ENCODE measurements at places on chromosomes 7 and 10.

DNA sequence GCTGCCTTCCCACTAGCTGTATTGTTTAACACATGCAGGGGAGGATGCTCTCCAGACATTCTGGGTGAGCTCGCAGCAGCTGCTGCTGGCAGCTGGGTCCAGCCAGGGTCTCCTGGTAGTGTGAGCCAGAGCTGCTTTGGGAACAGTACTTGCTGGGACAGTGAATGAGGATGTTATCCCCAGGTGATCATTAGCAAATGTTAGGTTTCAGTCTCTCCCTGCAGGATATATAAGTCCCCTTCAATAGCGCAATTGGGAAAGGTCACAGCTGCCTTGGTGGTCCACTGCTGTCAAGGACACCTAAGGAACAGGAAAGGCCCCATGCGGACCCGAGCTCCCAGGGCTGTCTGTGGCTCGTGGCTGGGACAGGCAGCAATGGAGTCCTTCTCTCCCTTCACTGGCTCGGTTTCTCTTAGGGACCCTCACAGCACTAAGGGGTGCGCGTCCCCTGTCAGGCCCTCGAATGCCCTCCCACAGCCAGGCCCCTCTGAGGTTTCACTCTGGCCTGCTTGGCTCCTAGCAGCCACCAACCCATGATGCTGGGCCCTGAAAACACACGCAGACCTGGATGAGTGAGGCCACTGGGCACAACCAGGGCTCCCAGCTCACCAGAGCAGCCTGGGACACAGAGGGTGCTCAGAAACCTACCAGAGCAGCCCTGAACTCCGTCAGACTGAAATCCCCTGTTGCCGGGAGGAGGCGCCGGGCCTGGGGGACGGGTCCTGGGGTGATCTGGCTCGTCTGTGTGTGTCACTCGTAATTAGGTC lies 173.0 kb upstream of the LANCL2 start:
- no peak for DNase-seq

- no peak for DNase-seq
Measured at GRCh38 chr7:89837515-89837914, 316.8 kb upstream of the STEAP1 start.

- DNase-seq = no peak
Measured at GRCh38 chr7:19110026-19110730, 7.3 kb downstream of the TWIST1 start.

GRCh38 chr10:72218325-72218724 lies 2.2 kb upstream of the ASCC1 start:
- DNase-seq = no peak

DNA sequence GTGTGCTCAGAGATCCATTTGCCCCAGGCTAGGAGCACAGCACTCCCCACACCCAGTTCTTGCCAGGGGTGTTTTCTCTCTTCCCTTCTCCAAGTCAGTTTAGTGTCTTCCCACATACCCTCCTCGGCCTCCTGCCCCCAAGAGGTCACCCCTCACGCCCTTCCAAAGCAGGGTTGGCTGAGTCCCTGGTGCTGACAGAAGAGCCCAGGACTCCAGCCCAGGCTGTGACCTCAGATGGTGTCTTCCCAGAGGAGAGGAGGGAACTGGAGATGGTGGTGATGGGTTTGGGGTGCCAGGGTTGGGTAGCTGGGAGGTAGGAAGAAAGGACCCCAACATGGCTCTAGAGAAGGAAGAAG lies 19.8 kb downstream of the ZNF775 start:
- no peak for DNase-seq

GRCh38 chr10:1281405-1281782 lies 225.2 kb downstream of the WDR37 start:
- no peak for DNase-seq

Measured in cortex of kidney (tissue), 1 donor.